ENCODE measurements at places on chromosomes 4 and X. TPM values are rescaled to one million over a fixed set of nuclear protein-coding genes. Genes with fewer than 3 reads are reported as not detected.

DNA sequence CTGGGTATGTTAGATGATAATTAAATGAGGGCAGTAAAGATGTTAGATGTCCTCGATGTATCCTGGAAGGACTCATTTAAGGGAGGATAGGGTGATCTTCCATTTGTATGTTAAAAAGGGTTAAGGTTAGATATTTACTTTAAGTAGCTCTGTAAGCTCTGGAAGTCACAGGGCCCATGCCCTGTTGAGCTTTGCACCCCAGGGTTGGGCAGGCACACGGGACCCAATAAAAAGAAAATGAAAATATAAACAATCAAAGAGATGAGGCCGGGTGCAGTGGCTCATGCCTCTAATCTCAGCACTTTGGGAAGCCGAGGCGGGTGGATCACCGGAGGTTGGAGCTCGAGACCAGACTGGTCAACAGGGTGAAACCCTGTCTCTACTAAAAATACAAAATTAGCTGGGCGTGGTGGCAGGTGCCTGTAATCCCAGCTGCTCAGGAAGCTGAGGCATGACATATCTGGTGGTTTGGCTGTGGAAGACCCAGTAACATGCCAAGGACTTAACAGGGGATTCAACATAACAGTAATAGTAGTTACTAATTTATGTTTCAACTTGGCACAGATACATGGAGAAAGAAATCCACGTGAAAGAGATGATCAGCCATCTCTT, 16.9 kb upstream of the PHEX start:
- no peak for DNase-seq

RGS12 gene
- 7.9 TPM for total RNA-seq

GRCh38 chrX:104707572-104707971, 141.6 kb downstream of the IL1RAPL2 start:
- DNase-seq = no peak

BTK gene
- not detected for total RNA-seq

DNA sequence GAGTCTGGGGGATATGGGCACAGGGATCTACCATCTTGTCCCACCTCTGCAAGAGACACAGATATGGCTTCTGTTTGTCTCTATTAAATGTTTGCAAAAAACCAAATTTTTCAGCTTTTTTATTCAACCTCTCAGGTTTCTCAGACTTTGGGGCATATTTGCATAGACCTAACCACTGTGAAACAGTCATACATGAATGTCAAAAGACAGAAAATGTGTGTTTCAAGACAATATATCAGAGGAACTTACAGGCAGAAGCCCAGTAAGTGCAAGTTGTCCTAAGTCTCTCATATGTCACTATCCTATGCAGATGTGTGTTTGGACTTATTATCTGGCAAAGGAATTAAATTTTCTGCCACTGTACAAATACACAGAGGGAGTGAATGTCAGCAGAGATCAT, 951.2 kb downstream of the PCDH18 start:
- no peak for DNase-seq

DNA sequence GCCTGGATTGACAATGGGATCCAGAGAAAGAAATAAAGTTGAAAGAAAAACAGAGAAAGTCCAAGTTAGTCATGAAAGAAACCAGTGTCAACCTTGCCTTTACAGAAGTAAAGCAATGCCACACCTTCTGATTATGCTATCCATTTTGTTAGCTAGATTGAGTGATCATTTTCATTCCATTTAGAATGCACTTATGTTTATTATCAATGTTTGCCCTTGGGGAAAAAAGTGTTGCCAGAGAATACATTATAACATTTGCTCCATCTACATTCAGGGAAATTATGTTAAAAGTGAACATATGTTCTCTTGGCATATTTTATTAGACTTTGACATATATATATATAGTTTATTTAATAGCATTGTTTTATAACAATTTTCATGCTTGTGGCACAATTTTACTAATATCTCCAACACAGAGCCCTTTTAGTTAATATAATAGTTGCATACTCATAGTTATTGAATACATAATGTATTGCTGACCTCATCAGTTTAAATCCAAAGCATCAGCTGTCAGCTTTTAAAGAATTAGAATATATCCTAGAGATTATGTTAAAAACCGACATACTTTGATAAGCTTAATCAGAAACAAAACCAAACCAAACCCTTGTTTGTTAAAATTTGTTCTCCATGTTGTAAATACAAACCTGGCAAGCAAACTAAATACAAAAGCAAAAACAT, 134.2 kb downstream of the SORBS2 start:
- no peak for DNase-seq

DNA sequence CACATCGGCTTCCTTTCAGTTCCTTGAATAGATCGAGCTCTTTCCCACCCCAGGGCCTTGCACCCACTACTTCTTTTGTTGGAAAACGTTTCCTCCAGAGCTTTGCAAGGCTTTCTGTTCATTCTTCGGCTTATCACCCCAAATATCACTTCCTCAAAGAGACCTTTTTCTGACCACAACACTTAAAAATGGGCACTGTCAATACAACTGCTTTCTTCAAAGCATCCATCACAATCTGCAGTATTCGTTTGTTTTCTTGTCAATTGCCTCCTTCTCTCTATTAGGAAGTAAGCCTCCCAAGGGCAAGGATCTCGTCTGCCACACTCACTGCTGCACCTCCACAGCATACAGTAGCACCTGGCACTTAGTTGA, 17.7 kb upstream of the CENPU start:
- DNase-seq = no peak

DNA sequence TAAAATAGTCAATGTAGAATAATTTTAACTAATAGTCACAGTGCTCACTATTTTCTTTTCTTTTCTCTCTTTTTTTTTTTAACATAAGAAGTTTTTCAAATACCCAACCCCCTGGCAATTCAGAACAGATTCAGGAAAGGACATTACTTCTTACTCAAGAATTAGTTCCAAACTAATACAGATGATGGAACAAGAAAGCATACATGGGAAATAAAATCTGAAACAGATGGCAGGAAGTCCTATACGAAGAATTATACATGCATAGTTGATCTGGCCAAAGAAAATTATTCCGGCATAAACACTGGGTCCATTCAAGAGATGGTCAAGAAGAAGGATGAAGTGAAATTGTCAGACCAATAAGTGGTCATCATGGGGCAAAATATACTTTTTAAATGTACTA, 614.4 kb upstream of the INTU start:
- DNase-seq = no peak

DNA sequence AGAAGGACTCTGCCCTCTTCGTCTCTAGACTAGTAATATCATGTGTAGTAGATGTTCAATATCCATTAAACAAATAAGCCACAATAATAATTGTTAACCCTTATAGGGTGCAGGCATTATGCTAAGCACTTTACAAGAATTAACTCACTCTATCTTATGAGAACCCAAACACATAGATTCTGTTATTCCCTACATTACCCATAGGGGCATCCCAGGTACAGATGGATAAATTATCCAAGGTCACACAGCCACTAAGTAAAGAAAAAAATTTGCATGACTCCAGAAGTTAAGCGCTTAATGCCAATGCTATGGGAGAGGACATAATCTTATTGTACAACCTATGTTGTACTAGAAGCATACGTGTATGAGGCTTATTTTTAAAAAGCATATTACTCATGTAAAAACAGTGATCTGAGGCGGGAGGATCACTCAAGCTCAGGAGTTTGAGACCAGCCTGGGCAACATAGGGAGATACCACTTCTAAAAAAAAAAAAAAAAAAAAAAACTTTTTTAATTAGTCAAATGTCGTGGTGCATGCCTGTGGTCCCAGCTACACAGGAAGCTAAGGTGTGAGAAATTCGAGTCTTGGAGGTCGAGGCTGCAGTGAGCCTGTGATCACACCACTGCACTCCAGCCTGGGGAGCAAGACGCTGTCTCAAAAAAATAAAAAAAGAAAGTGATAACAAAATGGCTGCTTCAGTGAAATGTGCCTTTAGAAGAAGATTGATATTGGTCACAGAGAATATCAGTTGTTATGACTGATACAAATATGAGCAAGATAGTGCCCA, 13.6 kb downstream of the LDB2 start:
- no peak for DNase-seq

SCRG1 gene
- not detected for total RNA-seq

- DNase-seq = no peak
Measured at GRCh38 chrX:149383852-149384251, 121.3 kb downstream of the IDS start.

DNA sequence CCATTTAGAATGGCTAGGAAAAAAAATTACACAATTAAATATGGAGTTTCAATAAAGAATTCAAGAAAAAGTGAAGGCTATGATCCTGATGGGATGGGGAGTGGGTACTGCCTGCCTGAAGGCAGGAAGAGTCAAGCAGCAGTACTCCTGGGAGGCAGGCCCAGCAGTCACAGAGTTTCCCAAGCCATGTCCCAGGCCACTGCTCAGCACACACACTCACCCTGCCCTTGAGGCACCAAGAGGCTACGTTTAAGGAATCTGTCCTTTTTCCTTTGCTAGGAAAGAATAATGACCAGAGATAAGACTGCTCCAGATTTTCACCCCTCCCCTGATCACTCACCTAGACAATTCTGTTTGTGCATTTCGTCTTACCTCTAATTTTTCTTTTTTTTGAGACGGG, 30.2 kb downstream of the MAP7D3 start:
- no peak for DNase-seq

GRCh38 chr4:147076728-147077127, 131.1 kb upstream of the TTC29 start:
- DNase-seq = no peak

GRCh38 chrX:11462136-11462535, 168.9 kb downstream of the AMELX start:
- no peak for DNase-seq

FAM236A gene
- not detected for total RNA-seq

DNA sequence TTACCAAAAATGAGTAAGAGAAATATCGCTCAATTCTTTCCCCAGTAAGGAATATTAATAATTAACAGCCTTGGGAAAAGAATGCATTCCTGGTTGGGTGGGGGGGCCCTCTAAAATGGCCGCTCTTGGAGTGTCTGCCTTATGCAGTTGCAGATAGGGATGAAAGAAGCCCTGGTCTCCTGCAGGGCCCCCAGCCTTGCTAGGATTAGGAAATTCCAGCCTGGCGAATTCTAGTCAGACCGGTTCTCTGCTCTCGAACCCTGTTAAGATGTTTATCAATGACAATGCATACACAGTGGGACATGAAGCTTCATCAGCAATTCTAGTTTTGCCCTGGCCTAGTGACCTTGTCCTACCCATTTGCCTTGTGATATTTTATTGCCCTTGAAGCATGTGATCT, 1047.7 kb upstream of the GRID2 start:
- DNase-seq = no peak

DNA sequence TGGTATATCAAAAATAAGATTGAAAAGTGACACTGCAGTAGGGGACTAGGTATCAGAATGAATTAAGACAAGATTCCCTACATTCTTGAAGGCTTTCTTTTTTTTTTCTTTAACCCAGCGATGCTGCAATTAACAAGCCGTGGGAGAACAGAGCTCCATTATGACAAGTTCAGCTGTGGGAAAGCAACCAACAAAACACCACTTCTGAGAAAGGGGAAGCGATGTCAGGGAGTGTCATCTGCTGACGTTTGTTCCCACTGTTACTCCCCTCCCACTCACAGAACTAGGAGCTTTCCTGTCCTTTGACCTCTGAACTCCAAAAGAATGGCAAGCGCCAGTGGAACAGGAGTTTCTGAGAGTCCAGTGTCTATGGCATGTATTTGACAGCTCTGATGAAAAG, 90.2 kb upstream of the SLITRK2 start:
- no peak for DNase-seq

GRCh38 chrX:146614663-146615478, 194.7 kb upstream of the CXorf51B start:
- DNase-seq = peak; percentile 21

UGT2B10 gene
- total RNA-seq = not detected

DNA sequence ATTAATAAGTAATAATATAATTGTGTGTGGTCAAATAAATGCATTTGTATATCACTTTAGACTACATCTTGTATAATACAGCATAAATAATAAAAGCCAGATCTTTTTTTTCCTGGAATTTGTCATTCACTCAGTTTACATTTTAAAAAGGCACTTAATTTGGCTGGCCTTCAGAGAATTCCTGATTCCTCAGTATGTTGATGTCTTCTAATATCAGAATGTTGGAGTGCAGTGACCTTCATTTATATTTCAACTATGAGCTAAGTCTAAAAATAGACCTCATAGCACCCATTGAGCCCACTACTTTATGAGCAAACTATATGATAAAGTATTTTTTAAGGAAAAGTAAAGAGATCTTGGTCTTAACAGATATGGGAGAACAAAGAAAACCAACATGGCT, 27.8 kb downstream of the ZNF330 start:
- no peak for DNase-seq

CC2D2A gene
- 12.2 TPM for total RNA-seq

STOX2 gene
- 4.4 TPM for total RNA-seq

DNA sequence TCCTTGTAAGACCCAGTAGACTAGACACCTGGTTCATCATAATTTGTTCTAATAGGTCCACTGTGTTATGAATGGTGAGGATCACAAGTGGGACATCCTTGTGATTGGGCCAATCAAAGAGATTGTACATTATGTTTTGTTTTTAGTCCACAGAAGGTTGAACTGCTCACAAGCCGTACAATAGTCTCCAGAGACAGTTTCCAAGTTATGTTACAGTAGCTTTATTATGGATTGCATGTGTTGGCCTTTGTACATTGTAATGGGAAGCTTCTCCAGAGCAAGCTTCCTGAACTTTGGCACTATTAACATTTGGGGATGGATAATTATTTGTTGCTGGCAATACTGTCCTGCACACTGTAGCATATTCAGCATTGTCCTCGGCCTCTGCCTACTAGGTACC, 86.1 kb downstream of the MAGEB10 start:
- DNase-seq = no peak

BEX1 gene
- total RNA-seq = not detected

DNA sequence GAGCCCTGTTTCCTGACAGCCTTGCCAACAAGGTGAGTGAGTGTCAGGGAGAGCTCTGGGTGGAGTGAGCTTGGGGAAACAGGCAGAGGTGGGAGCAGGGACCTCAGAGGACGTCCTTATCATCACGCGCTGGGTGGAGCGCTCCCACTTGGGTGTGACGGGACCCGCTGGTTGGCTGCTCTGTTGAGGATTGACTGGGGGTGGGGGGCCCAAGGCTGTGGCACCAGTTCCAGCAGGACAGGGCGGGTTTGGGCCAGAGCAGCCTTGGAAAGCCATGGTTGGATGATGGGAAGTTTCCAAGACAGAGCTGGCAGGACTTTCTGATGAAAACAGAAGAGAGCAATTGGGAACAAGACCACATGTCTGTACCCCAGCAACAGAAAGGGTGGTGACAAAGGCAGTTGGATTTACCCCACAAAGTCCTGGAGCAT, 3.0 kb upstream of the PCGF3 start:
- DNase-seq = no peak

DNA sequence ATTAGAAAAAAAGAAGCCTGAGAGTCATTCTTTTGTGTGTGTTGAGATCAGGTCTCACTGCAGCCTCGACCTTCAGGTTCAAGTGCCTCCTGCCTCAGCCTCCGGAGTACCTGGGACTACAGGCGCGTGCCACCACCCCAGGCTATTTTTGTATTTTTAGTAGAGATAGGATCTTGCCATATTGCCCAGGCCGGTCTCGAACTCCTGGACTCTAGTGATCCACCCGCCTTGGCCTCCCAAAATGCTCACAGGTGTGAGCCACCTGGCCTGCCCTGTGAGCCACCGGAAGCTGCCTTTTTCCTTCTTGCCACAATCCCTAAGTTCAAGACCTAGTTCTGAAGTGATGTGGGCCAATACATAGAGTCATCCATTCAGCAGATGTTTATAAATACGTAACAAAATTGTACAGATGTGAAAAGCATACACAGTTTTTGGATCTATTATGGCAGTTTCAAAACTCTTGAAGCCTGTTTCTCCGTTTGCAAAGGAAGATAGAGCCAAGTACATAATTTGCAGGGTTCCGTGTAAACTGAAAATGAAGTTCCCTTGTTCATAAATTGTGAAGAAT, 536 bp upstream of the CTSO start:
- no peak for DNase-seq

MAPK10 gene
- total RNA-seq = 0.10 TPM

TSPAN6 gene
- 35.3 TPM for total RNA-seq

Measured in NCI-H460 (cell line).